ENCODE measurements at places on chromosomes 1 and 21.

- no peak for DNase-seq
Observed at GRCh38 chr1:113515498-113515897, 125.2 kb downstream of the MAGI3 start.

GRCh38 chr1:2499260-2499659 lies 23.2 kb downstream of the PLCH2 start:
- no peak for DNase-seq

GRCh38 chr1:98975810-98976209 lies 28.9 kb downstream of the PLPPR5 start:
- DNase-seq = no peak

DNA sequence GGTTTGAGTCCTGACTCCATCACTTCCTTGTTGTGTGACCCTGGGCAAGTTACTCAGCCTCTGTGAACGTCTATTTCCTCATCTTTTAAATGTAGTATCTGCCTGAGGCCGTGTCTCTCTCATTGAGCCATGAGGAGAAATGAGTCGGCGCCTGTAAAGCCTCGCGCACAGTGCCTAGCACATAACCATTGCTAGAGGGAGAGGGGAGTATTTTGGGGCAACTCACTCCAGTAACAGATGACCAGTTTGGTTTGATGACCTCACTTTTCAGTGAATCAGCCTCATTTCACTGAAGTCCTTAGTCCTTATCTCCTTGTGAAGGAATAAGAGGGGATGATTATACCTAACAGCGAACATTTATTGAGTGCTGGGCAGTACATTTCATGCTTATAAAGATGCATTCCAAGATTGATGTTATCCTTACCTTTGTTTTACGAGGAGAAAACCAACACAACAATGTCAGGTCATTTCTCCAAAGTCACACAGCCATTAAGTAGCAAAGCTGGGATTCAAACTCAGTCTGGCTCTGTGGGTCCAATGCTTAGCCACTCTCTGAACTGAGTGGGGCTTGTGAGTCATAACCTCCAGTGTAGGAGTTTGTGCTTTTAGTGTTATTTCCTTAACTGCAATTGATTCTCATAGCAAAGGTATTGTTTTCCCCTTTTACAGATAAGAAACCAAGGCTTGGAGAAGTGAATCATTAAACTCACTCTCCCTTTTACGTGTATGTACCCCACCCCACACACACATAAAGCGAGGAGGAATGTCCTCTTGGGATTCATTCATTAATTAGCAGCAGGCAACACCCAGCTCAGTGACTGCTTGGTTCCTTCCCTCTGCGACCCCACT lies 25.9 kb downstream of the KCNC4 start:
- DNase-seq = no peak

GRCh38 chr1:156115514-156116374 lies 1.2 kb downstream of the LMNA start:
- DNase-seq = no peak

DNA sequence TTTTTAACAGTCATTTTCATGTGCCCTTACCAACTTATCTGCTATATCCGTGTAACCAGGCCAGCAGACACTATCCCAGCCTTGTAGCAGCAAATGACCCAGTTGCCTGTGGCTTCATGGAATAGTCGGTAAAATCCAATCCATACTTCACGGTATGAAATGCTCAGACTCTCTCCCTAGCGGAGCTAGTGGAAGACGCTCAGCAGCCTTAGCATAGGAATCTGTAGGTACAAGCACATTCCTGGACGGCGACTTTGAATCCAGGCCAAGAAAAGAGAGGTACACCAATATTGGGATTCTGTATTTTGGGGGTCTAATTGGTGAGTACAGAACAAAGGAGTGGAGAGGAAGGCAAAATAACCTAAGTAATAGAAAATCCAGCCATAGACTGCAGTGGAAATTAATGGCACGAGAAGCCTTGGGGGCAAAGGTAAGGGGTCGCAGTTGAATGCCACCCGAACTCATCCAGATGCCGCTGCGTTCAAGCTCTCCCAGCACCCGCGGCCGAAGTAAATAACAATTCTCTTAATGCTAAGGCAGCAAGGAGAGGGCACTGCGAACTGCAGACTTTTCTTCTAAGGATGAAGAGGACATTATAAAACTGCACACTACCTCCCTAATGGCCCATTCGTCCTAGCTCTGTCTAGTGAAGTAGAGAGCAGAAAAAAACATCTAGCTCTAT lies 17.7 kb upstream of the TBX15 start:
- no peak for DNase-seq

Data from effector CD8-positive, alpha-beta T cell (primary cell).